ENCODE measurements at places on chromosomes 1 and 21.

GRCh38 chr1:64922336-64922735 lies 44.0 kb downstream of the JAK1 start:
- no peak for DNase-seq

GRCh38 chr1:206144605-206145004 lies 27.4 kb upstream of the AVPR1B start:
- no peak for DNase-seq

- peak; percentile 57 for DNase-seq
Measured at GRCh38 chr21:37916310-37917051, at the start of gene KCNJ6. TSS of gene KCNJ6 (minus strand) at chr21:37916457. CDS start at chr21:37840682, 75,775 bp downstream.

DNA sequence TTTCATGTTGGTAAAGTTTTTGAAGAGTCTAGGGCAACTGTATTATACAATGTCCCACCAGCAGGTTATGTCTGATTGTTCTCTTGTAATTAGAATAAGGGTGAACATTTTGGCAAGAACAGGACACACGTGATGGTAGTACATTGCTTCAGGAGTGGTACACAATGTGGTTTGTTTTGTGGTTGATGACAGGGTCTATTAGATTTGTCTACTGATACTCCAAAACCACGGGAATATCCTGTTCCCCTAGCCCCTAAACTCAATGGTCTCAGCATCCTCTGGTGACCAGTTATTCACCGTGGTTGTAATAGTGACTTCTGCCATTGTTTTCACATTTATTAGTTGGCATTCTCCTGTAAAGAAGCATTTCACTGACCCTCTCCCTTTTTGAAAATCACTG lies 22.1 kb upstream of the ACTA1 start:
- no peak for DNase-seq

GRCh38 chr1:184971522-184972265 lies 2.6 kb downstream of the NIBAN1 start:
- DNase-seq: no peak

GRCh38 chr1:192538407-192539296 lies 36.9 kb upstream of the RGS1 start:
- no peak for DNase-seq

- DNase-seq: peak; percentile 83
Measured at GRCh38 chr1:67850611-67851075, 17.4 kb upstream of the GNG12 start.

GRCh38 chr1:119700326-119700725 lies 11.4 kb upstream of the PHGDH start:
- DNase-seq: no peak

DNA sequence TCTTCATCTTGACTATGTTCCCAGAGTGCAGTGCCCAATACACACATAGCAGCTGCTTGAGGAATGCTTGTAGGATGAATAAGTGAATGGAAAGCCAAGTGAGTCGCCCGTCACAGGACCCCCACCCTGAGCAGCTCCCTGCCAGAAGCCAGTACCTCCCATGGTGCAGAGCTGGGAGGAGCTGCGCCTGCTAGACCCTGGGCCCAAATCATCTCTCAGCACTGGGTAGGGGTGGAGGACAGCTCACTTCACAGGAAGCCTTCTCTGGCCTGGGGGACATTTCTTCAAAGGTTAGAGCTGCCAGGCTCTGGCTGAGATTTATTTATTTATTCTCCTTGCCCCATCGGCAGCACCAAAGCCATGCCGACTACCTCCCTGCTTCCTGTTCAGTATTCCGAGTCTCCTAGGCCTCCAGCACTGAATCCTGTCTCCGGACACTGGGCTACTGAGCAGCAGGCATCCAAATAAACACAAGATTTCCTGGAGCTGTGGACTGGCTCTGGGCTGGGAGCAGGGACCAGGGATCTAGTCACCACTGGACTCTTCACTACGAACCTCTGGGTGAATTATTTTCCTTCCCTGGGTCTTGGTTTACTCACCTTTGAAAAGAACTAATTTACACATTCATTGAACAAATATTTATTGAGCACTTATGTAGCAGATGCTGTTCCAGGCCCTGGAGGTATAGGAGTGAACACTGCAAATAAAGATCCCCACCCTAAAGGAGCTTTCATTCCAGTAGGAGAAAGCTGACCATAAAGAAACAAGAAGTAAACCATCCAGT lies 187.7 kb downstream of the TRABD2B start:
- no peak for DNase-seq

- DNase-seq: peak; percentile 44
Measured at GRCh38 chr1:85577419-85578320, 2.9 kb upstream of the CCN1 start.

DNA sequence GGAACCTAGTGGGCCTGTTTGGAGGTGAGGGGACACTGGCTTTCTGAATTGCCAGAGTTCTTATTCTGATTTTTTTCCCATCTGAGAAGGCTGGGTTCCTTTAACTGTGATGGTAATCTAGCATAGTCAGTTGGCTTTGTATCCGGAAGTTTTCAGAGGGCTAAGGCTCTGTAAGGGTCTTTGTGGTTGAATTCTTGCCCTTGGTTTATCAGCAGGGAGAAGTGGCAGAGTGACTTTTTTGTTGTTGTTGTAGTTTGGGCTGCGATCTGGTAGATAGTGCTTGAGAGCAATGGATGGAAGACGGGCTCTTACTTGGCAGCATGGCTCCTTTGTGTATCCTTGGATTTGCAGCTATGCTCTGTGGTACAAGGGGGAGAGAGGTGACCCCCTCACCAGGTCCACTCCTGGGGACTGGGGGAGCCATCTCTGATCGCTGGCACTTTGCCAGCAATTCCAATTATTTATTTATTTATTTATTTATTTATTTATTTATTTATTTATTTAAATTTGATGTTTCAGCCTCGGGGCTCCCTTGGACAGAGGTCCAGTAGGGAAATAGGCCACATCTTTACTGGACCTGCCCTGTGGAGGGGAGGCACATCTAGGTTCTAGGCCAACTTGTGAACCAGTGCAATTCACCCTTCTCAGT lies 18.5 kb downstream of the TCP10L start:
- no peak for DNase-seq

DNA sequence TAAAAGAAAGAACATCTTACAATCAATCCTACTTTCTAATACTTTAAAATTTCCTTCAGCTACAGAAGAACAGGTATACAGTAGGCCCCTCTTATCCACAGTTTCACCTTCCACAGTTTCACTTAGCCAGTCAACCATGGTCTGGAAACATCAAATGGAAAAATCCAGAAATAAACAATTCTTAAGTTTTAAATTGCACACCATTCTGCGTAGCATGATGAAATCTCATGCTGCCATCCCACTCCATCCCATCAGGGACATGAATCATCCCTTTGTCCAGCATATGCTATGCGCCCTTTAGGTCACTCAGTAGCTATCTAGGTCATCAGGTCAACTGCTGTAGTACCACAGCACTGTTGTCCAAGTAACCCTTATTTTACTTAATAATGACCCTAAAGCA lies 67.7 kb downstream of the HSF2BP start:
- DNase-seq: no peak

- DNase-seq: no peak
Measured at GRCh38 chr1:85628791-85629531, 48.4 kb downstream of the CCN1 start.

GRCh38 chr1:241614144-241614543 lies 26.0 kb downstream of the CHML start:
- peak; percentile 15 for DNase-seq

DNA sequence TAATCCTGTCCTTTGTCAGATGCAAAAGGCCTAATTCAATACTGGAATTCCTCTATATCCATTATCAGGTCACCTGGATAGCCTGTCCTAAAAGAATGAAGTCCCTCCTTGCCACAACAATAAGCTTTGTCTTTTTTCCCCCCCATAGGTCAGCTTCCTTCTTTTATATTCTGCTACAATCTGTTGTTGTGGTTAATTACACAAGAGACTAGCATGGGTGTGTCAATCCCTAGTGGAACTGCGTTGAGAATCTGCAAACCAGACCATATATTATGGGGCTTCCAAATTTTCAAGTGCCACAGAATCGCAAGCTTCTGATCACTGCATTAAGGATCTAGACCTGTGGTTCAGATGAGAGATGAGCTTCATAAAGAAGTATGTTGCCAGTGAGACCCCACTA lies 349.6 kb downstream of the SMYD3 start:
- DNase-seq: no peak

- DNase-seq: no peak
Measured at GRCh38 chr1:155527677-155528076, 34.9 kb downstream of the ASH1L start.

- no peak for DNase-seq
Measured at GRCh38 chr1:24085546-24085945, 26.4 kb downstream of the MYOM3 start.

DNA sequence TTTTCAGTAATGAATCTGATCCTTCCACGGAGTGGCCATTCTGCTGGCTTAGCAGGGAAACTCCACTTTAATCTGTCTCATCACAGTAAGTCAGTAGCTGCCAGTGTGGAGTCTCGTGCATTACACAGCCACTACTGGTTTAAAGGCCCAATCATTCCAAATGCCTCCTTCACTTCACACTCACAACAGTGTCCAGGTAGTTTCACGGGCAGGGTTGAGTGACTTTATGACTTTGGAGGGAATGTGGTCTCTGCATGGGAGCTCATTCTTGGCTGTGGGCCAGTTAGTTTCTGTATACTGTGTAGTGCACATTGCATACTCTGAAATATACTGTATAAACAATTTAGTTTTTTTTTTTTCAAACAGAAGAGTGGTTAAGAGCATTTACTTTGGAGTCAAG lies 34.6 kb upstream of the C1orf87 start:
- DNase-seq: no peak

DNA sequence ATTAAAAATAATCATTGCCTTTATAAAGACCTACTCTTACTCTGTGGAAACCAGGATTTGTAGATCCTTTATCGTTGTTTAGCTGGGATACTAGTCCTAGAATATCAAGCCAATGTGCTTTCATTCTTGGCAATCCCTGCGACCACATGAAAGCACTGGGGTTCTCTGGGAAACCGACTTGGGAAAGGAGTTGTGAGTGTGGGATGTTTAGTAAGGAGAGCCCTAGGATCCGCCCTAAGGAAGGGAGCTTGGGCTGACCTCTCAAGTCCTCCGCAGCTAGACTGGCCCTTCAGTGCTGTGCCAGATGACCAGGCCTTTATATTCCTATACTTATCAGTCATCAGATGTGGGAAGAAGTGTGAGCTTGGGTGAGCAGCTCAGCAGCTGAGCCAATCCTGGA lies 5.2 kb upstream of the KRTAP19-8 start:
- DNase-seq: no peak

GRCh38 chr1:108777839-108778238 lies 31.4 kb downstream of the STXBP3 start:
- no peak for DNase-seq

GRCh38 chr1:9792156-9793042 lies 31.4 kb downstream of the CLSTN1 start:
- DNase-seq: no peak

DNA sequence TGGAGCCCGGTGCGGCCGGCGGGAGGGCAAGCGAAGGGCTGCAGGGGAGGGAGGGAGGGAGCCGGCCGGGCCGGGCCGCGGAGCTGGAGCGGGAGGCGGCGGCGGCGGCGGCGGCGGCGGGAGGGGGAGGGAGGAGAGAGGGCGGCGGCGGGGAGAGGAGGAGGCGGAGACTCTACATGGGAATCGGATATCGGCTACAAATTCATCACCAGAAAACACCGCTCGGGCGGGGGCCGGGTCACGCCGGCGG lies at the start of gene AKT3:
Gene AKT3 (minus strand): TSS at position 42 of the 250 bp plus-strand sequence. CDS start 7,073 bp downstream, outside the sequence.
- DNase-seq: peak; percentile 87

- no peak for DNase-seq
Measured at GRCh38 chr1:17574516-17574915, 35.0 kb downstream of the ARHGEF10L start.

DNA sequence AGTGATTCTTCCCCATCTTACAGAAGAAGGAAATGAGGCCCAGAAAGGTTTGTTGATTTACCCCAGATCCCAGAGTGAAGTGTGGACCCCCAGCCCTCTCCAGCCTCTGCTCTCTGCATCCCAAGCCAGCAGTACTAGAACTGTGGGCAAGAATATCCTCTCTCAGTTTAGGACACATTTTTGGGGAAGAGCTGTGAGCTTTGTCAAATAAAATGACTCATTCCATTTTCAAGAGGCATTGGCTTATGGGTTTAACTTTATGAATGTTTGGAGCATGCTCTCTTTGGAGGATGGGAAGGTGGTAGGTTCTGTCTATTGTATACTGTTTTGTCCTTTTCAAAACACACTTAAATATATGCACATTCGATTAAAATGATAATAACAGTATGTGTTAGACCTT lies 70.6 kb upstream of the CNTN2 start:
- no peak for DNase-seq

DNA sequence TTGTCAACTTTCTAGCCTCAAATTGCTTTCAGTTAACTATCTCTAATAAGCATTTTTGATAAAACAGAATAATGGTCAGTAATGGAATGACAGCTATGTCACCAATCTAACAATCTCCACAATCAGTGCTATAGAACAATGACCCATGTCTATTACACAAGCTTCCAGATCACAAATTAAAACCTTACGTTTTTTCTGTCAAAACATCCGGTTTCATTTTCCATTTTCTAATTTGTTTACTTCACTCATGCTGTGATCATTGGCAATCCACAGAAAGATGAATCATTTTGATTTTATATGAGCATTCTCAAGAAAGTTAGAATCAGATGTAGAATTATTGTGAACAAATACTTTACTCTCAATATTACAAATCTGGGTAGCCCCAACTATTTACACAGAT lies 80.3 kb downstream of the KCNT2 start:
- DNase-seq: no peak

DNA sequence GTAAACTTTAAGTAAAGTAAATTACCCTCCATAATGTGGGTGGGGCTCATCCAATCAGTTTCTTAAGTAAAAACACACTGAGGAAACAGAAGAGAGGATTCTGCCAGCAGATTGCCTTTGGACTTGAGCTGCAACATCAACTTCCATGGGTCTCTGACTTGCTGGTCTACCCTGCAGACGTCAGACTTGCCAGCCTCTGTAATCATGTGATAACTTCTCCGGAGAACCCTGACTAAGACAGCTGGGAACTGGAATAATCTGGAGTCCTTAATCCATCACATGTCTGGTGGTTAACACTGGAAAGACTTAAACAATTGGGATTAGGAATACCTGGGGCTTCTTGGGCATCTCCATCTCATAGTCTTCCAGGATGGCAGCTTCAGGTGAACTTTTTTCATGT lies 13.2 kb upstream of the CEP350 start:
- DNase-seq: no peak

DNA sequence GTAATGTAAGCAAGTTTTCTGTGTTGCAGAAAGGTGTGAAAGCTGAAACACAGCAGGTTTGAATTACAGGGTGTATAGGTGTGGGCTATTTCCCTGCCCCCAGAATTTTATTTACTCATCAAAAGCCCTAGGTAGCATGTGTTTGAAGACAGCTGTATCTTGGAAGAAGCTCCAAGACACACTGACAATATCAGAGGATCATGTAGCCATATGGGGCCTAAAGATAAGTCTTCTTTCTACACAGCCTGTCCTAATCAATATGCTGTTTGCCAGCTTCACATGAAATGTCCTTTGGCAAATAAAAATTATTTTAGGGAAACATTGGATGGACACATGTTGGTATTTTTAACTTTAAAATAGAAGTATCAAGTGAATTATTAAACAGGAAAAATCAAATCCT lies 17.5 kb upstream of the SUCO start:
- DNase-seq: no peak

DNA sequence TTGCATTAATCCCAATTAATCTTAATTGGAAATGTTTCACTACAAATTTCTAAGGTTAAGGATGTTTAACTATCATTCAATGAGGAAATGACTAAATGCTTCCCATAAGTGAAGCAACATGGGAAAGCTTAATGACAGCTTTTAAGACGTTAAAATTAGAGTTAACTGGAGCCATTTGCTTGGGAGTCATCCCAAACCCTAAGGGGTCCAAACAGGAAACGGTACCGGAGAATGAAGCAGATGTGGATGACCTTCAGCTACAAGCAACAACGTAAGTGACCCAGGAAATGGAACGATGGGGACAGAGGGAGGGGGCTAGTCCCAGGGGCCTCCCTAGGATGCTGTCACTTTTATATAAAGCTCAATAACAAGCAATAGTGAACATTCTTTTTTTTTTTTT lies 62.2 kb downstream of the CAPZB start:
- no peak for DNase-seq

Data from ACHN (cell line).